ENCODE measurements at places on chromosomes 13 and 19.

DNA sequence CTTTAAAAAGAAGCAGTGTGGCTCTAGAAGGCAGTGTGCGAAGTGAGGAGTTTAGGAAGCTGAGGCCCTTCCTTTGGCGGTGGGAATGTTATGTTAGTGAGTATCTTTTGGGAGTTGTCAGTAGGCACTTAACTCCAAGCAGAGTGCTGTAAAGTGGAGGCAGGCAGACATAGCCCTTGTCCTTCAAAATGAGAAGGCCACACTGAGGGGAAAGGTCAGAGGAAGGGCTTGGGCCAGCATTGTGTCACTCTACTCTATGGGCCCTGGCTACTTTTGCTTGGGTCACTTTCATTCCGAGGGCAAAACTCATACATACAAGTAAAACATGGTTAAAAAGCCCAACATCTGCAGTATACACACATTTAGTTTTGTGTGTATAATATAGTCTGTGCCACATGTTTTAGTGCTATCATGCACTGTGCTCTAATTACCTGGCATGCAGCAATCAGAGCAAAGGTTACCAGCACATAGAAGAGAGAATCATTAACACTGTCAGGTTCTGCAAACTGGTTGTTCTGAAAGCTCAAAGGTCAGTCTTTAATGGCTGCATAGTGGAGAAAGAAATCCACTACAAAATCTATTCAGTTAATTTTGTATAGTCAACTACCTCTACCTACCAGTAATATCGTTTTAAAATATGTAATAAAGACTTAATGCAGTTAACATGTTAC, 64.4 kb downstream of the WASF3 start:
- DNase-seq: no peak

DNA sequence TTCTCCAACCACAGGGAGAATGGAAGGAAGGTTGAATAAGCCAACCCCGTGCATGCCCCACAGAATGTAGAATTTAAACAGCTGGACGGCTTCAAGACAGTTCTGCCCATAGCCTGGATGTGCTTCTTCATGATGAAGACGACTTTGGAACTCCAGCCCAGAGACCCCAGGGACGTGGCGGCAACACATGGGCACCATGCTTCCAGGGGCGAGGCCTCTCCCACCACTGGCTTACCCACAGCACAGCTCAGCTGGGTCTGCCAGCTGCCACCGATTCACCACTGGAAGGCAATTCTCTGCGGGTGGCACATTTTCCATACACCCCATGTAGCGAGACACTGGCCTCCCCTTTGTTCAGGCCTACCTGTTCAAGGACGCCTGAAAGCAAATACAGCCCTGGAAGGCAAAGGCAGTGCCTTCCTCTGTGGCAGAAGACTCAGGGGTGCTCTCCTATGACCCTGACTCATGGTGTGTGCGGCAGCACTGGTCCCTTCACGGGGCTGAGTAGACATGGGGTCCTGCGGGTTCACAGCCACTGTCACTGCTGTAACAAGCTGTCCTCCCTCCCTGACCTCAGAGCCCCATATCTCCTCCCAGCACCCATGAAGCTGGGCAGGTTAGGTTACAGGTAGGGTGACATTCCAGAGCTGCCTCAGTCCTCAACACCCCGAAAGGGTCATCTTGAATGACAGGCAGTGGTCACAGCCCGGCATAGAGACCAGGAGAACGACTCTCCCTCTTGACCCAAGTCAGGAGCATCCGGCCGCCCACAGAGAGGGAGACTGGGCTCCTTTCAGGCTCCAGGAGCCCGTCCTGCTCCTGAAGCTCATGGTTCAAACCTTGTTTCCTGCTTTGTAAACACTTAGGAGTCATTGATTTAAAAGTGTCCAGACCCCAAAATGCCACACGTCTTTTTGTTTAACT, 72.7 kb downstream of the SPACA7 start:
- DNase-seq: no peak

DNA sequence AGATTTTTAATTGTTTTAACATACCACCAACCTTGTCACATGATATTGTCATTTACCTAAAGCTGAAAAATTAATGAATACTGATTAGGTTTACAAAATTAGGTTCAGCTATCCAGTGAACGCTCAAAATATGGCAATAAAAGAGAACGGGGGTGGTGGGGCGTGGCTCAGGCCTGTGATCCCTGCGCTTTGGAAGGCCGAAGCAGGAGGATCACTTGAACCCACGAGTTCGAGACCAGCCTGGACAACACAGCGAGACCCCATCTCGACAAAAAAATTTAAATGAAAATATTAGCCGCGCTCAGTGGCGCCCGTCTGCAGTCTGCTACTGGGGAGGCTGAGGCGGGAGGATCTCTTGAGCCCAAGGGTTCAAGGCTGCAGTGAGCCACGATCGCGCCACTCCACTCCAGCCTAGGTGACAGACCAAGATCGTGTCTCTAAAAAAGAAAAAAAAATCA, 516 bp upstream of the FAM32A start:
- no peak for DNase-seq

GRCh38 chr13:73131247-73131646, 72.4 kb downstream of the KLF5 start:
- no peak for DNase-seq

GRCh38 chr19:53813996-53814395, 10.1 kb downstream of the NLRP12 start:
- no peak for DNase-seq

DNA sequence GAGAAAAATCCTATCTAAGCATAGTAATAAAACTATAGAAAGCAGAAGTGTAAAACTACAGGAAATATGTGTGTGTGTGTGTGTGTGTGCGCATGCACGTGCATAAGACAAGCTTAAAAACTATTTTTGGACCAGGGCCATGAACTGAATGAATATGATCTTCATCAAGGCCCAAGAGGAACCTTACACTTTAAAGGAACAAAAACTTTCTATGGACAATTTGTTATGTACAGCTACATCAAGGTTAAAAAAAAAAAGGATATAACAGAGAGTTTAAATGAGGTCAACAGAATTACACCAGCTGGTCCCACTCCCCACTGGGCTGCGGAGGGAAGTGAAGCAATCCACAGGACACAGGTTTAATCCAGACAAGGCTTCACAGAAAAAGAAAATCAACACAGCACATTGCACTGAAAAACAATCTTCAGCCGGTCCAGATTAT, 151.1 kb downstream of the LHFPL6 start:
- DNase-seq: no peak

GRCh38 chr19:42115219-42115618, 17.0 kb downstream of the POU2F2 start:
- no peak for DNase-seq

- no peak for DNase-seq
These were observed 4.5 kb downstream of the SCN1B start for GRCh38 chr19:35034588-35035382.

DNA sequence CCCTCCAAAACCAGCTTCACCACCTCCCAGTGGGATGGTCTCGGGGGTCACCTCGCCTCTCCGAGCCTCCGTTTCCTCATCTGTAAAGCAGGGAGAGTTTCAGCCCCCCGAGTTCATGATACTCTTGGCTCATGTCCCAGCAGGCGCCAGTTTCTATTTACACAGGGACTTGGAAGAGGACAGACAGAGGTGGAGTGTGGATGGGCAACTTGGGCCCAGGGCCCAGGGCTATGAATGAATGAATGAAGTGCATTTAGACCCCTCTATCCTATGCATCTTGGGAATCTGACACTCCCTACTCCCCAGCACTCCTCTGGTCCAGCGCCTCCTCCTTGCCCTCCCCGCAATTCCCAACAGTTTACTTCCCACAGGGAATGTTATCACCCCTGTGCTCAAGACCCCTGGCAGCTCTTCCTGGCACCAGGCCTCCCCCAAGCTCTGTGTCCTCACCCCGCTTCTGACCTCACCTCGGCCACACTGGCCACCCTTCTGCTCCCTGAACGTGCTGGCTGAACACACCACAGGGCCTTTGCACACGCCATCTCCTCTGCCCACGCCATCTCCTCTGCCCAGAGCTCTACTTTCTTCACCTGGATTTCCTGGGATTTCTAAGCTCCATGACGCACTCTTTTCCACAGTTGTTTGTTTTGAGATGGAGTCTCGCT, 4.9 kb upstream of the C2CD4C start:
- no peak for DNase-seq

DNA sequence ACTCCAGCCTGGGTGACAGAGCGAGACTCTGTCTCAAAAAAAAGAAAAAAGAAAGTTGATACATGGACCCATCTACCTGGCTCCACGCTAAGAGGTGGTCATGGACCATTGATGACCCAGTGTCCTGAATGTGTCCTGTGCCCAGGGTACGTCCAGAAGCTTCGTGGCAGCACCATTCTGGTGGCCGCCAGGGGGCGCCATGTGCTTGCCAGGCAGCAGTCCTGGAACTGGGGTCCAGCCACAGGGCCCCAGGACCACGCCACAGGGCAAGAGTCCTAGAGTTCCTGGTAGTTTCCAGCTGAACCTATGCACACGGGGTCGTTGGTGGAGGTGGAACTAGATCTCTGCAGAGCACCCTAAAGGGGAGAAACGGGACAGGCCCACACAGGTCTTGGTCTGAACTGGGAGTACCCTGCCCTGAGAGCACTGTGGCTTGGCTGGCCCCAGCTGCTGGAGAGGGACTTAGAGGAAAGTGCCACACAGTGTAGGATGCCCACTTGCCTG, 19.9 kb upstream of the FBXO27 start:
- DNase-seq: no peak

DNA sequence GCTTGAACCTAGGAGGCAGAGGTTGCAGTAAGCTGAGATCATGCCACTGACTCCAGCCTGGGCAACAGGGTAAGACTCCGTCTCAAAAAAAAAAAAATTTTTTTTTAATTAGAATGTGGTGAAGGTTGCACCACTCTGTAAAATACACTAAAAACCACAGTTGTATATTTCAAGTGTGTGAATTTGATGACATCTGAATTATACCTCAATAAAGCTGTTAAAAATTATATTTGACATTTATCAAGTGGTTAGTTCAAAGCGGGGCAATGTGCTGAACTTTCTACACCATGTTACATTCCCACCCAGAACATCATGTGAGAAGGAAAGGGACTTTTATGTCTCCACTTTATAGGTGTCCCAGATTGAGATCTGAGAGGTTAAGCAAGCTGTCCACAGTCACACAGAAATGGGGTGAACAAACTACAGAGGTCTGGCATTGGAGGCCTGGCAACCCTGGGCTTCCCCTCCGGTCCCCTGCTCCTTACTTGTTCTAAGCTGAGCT, 5.9 kb upstream of the S1PR5 start:
- no peak for DNase-seq

GRCh38 chr19:4749870-4750590, 26.4 kb upstream of the DPP9 start:
- DNase-seq: no peak

- no peak for DNase-seq
These were observed 17.0 kb upstream of the TMEM255B start for GRCh38 chr13:113742000-113742441.

GRCh38 chr19:48671446-48671995, 1.3 kb downstream of the NTN5 start:
- DNase-seq: no peak

GRCh38 chr19:3185461-3186159, at the start of gene NCLN:
Gene NCLN (plus strand): TSS chr19:3185930. CDS start chr19:3186031, 101 bp downstream.
- DNase-seq: peak; percentile 77

GRCh38 chr13:101520672-101521071, 68.2 kb downstream of the ITGBL1 start:
- no peak for DNase-seq

DNA sequence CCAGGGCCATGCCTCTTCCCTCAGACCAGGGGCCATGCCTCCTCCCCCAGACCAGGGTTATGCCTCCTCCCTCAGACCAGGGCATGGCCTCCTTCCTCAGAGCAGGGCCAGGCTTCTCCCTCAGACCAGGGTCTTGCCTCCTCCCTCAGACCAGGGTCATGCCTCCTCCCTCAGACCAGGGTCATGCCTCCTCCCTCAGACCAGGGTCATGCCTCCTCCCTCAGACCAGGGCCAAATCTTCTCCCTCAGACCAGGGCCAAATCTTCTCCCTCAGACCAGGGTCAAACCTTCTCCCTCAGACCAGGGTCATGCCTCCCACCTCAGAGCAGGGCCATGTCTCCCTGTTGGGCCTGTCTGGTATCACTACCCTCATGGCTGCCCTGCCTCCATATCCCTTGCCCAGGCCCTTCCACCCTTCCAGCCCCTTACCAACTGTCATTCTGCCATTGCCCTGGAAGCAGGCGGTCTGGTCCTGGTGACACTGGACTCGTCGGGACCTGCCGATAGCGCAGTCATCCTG, 4.2 kb downstream of the LYPD5 start:
- no peak for DNase-seq

DNA sequence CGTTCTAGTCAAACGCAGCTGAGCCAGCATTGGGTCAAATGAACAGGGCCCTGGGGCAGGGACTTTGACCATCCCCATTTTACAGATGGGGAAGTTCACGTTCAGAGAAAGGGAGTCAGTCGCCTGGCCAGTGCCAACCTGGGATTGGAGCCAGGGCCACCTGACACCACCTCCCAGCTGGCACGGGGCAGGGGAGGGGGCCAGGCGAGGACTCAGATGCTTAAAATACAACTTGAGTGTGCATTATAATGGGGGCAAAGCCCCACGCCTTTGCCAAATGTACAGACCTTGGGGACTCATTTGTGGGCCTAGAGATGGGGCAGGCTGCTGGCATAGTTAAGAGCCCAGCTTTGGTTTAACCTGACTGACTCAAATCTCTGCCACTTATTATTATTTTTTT, 14.6 kb downstream of the PRR12 start:
- DNase-seq: no peak

- DNase-seq: no peak
These were observed 38.0 kb downstream of the RCBTB2 start for GRCh38 chr13:48494874-48495273.

GRCh38 chr13:51946163-51946669, 65.0 kb downstream of the ATP7B start:
- no peak for DNase-seq

GRCh38 chr13:104872153-104872552, 1663.3 kb downstream of the EFNB2 start:
- DNase-seq: no peak

DNA sequence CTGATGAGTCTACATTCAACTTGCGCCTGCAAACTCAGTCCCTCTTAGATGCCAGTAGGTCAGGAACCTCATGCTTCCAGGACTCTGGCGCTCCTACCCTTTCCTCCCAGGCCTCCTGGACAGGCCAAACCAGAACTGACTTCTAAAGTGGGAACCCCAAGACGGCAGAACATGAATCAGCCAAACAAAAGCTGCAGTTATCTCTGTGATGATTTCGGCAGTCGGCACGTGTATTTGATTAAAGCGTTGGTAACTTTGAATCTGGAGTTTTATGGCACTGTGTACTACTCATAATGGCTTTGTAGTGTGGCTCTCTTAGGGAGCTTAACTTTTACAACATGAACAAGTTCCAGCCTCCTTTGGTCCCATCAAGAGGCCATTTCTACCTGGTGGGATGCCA, 13.7 kb downstream of the ACTN4 start:
- DNase-seq: no peak

Data from esophagus squamous epithelium (tissue), 5 donors.